ENCODE measurements at places on chromosomes 13 and 19.

DNA sequence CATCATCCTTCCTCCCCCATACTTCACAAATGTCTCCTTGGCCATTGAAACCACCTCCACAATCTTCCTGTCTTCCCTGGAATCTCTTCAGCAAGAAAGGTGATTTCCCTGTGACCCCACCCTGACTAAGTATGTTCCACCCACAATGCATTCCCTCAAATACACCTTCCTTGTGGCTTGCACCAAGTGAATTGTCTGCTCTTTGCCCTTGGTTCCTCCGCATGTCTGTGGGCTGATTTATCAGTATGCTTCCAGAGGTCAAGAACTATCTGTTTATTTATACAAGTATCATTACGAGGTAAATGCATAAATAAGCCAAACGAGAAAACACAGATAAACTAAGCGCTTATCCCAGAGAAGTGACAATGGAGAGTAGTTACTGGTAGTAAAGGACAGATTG, 45.4 kb upstream of the POMP start:
- DNase-seq: no peak

GRCh38 chr13:24706886-24707585, 26.8 kb downstream of the ATP12A start:
- no peak for DNase-seq

- no peak for DNase-seq
Measured at GRCh38 chr19:45175515-45176345, 2.3 kb downstream of the TRAPPC6A start.

- DNase-seq: no peak
Measured at GRCh38 chr13:39091586-39091985, 53.3 kb downstream of the NHLRC3 start.

DNA sequence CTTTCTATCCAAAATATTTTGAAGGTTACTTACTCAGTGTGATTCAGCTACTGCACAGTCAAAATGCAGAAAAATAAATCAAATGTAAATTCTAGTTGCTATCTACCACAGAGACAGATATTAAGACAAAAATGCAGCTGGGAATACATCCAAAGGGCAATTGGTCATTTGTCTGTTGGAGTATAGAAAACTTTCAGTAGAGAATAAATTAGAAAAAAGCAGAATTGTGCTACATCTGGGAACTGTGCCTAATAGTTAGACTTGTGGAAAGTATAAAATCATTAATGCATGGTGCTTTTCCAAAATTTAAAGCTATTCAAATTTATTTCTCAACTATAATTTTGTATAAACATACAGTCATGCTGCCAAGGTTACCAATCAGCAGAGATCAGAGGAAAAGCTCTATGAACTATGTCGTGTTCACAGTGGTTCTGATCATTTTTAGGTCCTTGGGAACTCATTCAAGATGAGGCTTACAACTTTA, 1635.8 kb downstream of the PCDH9 start:
- DNase-seq: peak; percentile 92

DNA sequence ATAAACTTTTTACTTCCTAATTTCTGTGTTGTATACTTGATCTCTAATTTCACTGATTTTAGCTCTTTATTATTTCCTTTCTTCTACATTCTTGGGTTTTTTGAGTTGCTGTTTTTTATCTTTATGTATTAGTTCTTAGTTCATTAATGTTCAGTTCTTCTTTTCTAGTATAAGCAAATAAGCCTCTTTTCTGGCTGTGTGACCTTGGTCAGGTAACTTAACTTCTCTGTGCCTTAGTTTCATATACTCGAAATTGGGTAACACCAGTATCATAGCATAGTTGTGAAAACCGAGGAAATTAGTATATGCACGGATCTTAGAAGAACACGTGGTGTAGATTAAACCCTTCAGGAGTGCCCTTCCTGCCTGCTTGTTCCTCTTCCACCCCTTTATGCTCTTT, 130.2 kb upstream of the C1QTNF9B start:
- no peak for DNase-seq

DNA sequence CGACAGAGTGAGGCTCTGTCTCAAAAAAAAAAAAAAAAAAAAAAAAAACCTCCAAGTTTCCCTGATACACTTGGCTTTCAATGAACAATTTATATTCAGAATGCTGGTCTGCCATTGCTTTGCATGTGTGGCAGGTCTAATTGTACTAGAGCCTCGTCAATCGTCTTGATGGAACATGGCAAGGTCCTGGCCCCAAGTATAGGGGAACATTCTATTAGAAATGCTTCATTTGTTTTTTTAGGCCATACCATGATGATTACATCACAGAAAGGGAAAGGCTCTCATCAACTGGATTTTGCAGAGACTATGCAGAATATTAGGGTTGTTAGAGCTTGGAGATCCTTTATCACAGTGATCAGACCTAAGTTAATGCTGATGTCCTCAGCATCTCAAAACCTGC, 28.0 kb downstream of the SPRY2 start:
- peak; percentile 60 for DNase-seq

DNA sequence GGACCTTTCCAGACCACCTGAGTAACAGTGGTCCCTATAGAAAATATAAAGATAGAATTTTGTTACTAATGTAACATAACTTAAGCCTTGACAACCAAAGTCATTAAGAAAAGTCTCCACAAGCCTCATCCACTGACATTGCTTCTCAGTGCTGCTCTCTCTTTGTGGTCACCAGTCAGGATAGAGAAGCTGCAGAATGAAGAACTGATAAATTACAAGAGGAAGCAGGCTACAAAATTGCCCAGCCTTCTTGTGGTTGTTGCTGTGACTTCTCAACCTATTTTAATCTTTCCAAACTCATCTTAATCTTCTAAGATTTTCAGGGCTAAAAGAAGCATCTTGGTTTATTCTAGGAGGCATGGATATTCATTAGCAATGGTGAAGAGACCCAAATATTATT, 343.8 kb downstream of the MZT1 start:
- DNase-seq: no peak

GRCh38 chr19:53357821-53358581, 7.5 kb upstream of the ZNF525 start:
- no peak for DNase-seq

- no peak for DNase-seq
Measured at GRCh38 chr19:34794066-34794960, 21.3 kb upstream of the ZNF599 start.

DNA sequence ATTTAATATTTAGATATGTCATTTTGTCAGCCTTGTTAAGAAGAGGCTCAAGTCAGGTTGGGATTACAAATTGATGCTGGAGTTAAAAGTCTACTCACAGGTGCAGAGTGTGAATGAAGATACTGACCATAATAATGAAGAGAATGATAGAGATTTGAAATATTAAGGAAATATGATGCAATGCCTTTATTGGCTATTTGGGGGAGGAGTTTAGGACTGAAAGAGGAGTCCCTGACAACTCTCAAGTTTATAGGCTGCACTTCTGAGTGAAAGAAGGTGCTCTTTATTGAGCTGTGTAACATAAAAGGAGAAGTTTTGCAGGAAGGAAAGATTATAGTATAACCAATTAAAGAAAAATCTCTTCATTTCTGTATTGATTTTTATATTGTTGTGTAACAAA, 827.7 kb upstream of the PCDH9 start:
- no peak for DNase-seq

- no peak for DNase-seq
Measured at GRCh38 chr13:107185889-107186288, 618.0 kb upstream of the ARGLU1 start.

DNA sequence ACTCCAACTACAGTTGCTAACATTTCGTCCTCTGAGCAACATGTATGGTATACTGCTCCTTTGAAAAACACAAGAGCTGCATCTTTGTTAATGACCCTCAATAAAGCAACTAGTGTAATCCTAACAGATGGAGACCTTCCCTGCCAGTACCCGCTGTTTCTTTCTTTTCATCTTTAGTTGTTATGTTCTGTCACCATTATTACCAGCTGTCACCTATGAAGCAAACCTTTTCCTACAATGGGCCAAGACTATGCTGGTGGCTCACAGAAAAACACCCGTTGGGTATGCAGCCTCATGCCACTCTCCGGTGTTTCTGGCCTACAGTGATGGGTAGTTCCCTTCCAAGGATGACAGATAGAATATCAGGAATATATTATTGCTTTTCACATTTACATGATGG, 29.7 kb upstream of the CYSLTR2 start:
- DNase-seq: no peak

DNA sequence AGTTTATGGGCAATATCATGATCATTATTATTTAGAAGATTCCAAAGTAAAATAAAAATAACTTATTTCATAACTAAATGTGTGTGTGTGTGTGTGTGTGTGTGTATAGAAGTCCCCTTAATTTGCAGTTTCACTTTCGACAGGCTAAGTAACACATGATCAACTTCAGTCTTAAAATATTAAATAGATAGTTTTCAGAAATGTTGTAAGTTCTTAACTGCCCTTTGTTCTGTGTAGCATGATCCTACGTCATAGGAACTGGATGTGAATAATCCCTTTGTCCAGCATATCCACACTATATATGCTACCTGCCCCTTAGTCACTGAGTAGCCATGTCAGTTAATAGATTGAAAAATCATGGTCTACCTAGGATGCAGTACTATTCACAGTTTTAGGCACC, 1863.5 kb upstream of the PCDH20 start:
- no peak for DNase-seq

- no peak for DNase-seq
Measured at GRCh38 chr13:107028751-107029150, 460.8 kb upstream of the ARGLU1 start.

GRCh38 chr19:40380199-40381037, 9.6 kb downstream of the HIPK4 start:
- DNase-seq: no peak

DNA sequence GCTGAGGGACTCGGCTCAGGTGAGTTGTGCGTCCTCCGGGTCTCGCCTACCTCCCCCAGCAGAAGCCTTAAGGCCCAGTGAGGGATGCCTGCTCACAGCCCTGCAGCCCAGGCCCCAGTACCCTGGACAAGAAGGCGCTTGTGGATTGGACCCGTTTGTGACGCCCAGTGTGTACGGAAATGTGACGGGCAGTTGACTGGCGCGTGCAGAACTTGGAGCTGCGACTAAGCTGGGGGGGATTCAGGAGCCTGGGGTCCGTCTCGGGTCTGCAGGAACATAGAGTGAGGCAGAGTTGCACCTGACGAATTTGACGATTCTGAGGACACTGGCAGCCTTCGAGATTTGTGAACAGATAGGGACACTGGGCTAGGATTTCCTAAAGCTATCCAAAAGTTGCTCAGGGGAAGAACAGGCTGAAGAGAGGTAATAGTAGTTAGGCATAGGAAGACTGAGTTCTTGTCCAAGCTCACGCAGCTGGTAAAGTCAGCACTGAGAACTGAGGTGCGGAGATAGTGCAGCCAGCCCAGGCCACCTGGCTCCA, 519 bp downstream of the ZNF551 start:
- no peak for DNase-seq

GRCh38 chr13:101697745-101698144, 245.3 kb downstream of the ITGBL1 start:
- no peak for DNase-seq

GRCh38 chr13:77989281-77989680, 70.7 kb upstream of the EDNRB start:
- DNase-seq: no peak

GRCh38 chr19:29285187-29285687, 72.3 kb upstream of the UQCRFS1 start:
- DNase-seq: no peak

- DNase-seq: no peak
Measured at GRCh38 chr19:46950526-46951170, 69.0 kb upstream of the NPAS1 start.

- peak; percentile 23 for DNase-seq
Measured at GRCh38 chr13:46345866-46346265, 41.2 kb downstream of the RUBCNL start.

GRCh38 chr13:90205911-90206310, 1141.6 kb upstream of the MIR17HG start:
- no peak for DNase-seq

- DNase-seq: no peak
Measured at GRCh38 chr13:68254151-68254550, 1024.0 kb upstream of the PCDH9 start.

GRCh38 chr19:50646074-50646807, 3.0 kb upstream of the C19orf81 start:
- DNase-seq: peak; percentile 81

DNA sequence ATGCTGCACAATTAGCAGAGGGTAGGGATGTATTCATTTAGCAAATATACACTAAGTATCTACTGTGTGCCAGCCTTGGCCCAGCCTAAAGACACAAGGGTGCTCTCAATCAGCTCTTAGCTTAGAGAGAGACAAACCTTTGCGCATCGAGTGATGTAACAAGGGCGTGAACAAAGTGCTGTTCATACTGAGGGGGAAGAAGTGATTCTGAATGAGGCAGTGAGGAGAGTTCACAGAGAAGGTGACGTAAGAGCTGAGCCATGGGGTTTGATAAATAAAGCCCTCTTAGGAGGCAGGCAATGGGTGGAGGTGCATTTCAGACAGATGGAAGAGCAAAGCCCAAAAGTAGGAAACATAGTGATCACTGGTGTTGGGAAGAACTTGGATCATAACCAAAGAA, 68.5 kb downstream of the FLT1 start:
- DNase-seq: no peak

DNA sequence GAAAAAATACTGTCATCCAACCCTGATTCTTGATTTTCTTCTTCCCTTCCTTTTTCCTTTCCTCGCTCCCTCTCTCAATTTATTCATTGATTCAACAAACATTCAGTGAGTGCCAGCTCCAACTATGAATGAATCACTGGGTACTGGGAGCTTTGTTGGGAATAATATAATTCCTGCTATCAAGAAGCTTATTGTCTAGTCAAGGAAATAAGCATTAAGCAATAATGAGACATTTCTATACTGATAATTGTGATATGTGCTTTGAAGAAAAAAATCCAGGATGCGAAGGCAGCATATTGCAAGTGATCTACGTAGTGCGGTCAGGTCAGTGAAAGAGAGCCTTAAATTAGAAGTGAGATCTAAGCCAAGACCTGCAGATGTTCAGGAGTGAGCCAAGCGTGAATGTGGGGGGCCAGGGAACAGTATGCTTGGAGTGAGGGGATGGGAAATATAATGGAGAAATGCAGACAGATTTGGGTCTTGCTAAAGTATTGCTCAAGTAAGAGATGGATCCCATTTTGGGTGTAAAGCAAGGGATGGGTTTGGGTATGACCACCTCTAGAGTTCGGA, 253.5 kb downstream of the LHFPL6 start:
- DNase-seq: no peak

- no peak for DNase-seq
Measured at GRCh38 chr13:91295712-91296410, 51.6 kb upstream of the MIR17HG start.

GRCh38 chr19:46453661-46454060, 17.7 kb downstream of the PNMA8A start:
- DNase-seq: no peak

GRCh38 chr19:6663236-6664201, 6.4 kb downstream of the TNFSF14 start:
- no peak for DNase-seq

GRCh38 chr13:31116224-31116623, 45.5 kb downstream of the HSPH1 start:
- DNase-seq: no peak

DNA sequence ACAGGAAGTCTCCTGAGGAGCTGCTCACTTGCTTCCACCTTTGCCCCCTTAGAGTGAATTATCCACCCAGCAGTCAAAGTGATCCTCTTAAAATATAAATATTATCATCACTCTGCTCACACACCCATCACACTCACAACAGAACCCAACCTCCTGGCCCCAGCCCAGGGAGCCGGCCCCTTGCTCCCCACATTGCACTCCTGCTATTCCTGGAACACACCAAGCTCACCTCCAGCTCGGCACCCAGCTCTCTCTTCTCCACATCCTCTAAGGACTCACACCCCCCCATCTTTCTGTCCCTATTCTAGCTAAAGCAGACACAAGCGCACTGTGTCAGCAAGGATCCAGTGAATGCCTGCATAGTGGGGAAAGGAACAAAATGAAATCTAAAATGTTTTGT, 7.0 kb downstream of the TUBGCP3 start:
- no peak for DNase-seq

GRCh38 chr13:21149568-21149967, 26.8 kb downstream of the SKA3 start:
- no peak for DNase-seq
